ENCODE measurements at places on chromosomes 1 and 21. TPM values are rescaled to one million over a fixed set of nuclear protein-coding genes. Genes with fewer than 3 reads are reported as not detected.

DNA sequence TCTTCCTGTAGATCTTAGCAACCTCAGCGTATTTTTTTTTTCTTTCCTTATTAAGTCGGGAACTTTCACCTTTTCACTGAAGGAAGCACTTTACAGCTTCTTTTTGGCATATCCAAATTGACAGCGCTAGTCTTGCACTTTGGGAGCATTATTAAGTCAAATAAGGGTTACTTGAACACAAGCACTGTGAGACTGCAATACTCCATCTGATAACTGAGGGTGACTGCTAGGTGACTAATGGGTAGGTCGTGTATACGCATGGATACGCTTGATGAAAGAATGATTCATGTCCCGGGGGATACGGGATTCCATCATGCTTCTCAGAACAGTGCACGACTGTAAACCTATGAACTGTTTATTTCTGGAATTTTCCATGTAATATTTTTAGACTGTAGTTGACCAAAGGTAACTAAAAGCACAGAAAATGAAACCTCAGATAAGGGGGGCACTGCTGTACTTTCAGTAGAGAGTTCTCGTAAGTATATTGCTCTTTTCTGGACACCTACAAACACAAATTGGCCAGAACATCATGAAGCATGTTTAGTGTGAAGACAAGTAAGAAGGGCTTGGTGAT is 364.7 kb downstream of the SMYD3 start:
- DNase-seq, result no peak

Gene MAP3K7CL
- 1.7 TPM for total RNA-seq

GRCh38 chr1:213790565-213790964 is 197.2 kb upstream of the PROX1 start:
- DNase-seq, result no peak

DNA sequence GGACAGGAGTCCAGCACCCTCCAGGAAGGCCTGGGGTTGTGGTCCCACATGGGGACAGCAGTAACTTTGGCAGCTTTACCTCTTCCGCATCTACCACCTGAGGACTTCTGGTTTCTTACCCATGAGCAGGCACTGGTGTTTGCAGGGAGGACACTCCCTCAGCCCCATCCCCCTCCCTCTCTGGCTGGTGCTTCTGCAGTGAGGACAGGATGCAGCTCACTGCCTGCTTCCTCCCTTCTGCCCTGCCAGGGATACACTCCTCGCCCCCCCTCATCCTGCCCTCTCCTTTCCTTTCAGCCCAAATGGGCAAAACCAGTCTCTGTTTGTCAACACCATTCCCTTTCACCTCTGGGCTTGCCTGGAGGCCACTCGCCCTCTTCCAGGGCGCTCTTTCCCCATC is 62.4 kb downstream of the KIRREL1 start:
- no peak for DNase-seq

DNA sequence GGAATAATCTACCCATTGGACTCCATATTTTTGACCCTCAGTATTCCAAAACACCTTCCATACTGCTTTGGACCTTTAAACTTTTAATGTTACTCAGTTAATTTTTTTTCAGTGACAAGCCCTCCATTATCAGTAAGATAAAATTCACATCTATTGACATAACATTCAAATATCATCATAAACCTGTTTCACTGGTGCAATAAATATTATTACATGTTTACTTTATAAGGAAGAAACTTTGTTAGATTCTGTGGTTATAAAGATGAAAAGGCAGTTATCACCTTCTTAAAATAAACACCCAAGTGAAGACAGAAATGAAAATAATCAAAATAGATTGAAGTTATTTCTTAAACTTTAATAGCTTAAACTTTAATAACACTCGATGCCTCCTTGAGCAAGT is 758.5 kb upstream of the ADGRL2 start:
- no peak for DNase-seq

- no peak for DNase-seq
Measured at GRCh38 chr1:107590900-107591622, 373.9 kb downstream of the VAV3 start.

DNA sequence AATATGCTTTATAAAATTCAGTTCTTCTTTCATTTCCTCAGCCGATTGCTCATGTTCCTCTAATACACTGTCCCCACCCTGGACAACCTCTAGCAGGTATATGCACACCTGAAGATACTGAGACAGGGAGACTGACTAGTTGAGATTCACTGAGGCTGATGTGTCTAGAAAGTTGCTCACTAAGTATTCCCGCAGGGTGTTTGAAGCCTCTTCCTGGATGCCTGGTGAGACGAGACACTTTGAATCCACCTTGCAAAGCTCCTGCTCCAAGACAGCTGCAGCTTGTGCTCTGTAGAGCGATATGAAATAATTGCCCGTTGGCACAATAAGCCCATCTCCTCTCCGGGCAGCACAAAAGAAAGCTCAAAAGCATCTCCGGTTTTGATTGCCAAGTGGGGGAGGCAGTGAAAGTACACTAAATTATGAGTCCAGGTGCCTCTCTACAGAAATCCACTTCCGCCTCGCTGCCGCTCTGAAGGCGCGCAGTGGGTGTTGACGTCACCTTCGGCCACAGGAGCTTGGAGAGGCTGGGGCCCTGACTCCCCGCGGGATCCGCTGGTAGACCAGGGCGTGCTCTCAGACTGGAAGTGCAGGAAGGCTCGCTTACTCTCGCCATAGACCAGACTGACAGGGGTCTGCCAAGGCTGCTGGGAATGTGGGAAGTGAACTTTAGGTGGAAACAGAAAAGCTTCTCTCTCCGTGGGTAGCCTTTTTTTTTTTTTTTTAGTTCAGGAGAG is 46.3 kb downstream of the GPA33 start:
- no peak for DNase-seq

Gene UBE2U
- total RNA-seq, result not detected

DNA sequence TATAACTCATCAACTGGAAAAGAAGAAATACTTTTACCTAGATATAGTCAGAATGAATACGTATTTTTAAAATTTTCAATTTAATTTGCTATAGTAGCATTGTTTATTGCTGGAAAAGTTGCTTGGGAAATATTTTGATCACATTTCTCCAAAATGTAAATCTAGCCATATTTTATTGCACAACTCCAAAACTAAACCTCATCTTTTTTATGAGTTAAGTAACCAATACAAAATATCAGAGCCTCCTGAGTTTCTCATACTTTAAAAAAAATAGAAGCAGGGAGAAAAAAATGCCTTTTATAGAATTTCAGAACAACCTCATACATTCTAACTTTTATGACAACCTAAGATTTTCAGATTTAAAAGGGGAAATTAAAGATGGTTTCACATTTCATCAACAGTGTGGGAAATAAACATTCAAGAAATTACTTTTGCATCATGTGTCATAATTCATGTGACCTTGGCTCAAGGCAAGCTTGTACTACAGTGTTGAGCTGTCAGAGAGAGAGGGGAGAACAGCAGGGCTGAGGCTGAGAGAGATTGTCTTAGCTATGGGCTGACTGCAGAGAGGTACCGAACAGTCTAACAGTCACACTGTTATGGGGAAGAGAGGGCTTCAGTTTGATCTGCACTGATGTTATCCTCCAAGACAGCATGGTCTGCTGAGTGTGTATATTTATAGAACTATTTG is 519.0 kb downstream of the LTN1 start:
- no peak for DNase-seq

Gene SLAMF1
- 0.11 TPM for total RNA-seq

Gene DNAI4
- total RNA-seq, result 10.3 TPM

Gene CRP
- total RNA-seq, result not detected

DNA sequence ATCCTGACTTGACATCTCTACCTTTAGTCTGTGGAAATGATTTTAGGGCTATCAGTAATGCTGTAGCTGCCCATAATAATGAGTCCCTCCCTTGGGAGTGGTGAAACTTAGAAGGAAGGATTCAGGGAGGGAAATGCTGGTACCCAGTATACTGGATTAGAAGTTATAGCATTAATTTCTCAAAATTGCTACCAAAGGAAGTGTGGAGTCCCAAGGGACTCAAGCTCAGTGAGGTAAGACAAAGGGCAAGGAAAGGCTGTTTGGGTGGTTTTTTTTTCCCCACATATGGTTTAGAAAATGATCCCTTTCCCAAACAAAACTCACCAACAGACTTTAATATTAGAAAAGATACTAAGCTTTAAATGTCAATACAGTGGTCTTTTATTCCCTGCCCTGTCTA is 99.9 kb downstream of the CD247 start:
- no peak for DNase-seq

DNA sequence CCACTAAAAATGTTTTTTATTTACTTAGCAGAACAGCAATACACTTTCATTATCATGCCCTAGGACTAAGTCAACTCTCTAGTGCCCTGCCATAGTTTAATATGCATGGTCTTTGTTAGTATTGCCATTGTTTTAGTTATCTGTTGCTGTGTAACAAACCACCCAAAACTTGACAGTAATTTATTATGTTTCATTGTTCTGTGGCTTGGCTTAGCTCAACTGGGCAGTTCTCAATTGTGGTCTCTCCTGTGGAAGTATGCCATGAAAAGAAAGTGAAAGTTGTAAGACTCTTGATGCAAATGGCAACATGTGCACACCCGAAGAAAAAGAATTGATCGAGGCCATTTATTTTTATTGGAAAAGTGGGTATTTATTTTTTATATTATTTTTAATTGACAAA is 206.3 kb upstream of the KCTD3 start:
- DNase-seq, result no peak

DNA sequence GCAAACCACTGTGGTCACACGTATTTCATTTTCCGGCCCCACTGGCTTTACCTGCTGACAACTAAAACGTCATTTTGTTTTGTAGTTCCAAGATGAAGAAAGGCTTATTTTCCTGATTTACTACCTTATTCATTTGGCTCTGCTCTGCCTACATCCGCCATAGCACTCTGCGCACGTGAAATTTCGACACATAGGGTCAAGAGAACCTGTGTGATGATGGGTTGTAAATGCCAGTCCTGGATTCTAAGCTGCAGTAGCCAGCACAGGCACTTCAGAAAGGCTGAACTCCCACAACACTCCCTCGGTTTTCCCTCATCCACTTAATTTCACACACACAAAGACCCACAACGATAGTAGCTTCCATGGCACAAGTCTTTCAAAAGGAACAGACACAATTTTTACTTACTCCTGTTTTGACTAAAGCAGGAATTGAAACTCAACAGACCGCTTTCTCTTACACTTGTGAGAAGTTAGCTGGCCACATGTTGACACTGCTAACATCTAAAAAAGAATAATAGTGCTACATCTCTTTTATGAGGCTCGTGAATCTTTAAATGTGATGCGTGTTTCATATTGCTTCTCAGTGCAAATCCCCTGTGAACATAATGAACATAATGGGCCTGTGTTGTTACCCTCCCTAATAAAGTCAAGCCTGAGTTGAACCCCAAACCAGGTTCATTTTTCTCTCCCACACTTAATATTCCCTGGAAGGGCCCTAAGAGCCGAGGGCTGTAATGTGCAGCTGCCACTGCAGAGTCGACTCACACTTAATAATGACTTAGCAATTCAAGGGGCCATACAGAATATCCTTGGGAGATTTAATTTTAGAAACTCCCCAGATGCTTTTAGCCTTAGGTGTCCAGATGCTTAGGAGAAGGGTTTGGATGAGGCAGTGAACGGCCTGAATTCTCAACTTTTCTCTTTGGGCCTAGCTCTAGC is 1.5 kb upstream of the RUNX1 start:
- no peak for DNase-seq

Measured in right atrium auricular region (tissue), 2 donors.